ENCODE measurements at places on chromosomes 1 and 21.

GRCh38 chr1:212212906-212213305 is 72.3 kb upstream of the PPP2R5A start:
- DNase-seq, result no peak

GRCh38 chr21:14616380-14617039 is 70.4 kb upstream of the SAMSN1 start:
- no peak for DNase-seq

GRCh38 chr1:237411621-237412020 is 369.6 kb downstream of the RYR2 start:
- peak; percentile 6 for DNase-seq

DNA sequence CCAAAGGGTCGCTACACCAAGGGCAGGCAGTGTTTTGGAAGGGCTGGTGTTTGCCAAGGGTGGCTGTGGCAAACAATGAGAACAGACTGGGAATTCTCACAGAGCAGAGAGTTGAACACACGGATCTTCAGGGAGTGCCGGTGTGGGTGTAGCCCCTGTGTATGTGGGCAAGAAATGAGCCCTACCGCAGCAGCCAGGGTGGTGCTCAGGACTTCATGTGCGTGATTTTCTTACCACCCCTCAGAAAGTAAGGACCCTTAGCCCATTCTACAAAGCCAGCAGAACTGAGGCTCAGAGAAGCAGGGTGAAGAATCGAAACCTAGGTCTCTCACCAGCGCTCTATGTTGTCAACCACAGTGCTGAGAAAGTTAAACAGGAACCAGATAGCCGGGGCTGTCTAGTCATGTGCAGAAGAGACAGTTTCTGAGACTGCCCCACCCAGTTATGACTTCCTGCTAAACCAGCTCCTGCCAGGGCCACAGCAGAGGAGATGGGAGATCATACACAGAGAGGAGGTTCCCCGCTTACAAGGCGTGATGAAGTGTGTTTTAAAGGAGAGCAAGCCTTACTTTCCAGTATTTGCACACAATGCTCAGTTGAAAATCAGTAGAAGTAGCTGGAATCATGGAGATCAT is 21.9 kb upstream of the MORC3 start:
- DNase-seq, result peak; percentile 84

- DNase-seq, result no peak
These were observed 103.1 kb upstream of the KAZN start for GRCh38 chr1:14495381-14495780.

GRCh38 chr1:109268431-109269211 is 14.3 kb downstream of the PSRC1 start:
- no peak for DNase-seq

DNA sequence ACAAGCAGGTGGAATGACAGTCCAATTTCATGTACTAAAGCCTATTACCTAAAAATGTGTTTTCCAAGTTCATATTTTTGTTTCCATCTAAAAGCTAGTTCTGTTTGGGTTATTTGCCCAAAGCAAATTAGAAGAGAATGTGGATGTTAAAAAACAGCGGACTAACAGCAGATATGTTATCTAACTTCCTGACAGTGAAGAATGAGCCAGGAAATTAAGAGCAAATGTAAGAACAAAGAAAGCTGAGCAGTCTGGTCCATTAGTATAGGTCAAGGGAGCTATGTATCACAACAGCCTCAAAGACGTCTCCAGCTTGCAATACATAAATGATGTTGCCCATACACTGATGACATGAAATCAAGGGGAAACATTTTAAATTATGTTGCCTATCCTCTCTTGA is 145.5 kb upstream of the PLD5 start:
- DNase-seq, result no peak

DNA sequence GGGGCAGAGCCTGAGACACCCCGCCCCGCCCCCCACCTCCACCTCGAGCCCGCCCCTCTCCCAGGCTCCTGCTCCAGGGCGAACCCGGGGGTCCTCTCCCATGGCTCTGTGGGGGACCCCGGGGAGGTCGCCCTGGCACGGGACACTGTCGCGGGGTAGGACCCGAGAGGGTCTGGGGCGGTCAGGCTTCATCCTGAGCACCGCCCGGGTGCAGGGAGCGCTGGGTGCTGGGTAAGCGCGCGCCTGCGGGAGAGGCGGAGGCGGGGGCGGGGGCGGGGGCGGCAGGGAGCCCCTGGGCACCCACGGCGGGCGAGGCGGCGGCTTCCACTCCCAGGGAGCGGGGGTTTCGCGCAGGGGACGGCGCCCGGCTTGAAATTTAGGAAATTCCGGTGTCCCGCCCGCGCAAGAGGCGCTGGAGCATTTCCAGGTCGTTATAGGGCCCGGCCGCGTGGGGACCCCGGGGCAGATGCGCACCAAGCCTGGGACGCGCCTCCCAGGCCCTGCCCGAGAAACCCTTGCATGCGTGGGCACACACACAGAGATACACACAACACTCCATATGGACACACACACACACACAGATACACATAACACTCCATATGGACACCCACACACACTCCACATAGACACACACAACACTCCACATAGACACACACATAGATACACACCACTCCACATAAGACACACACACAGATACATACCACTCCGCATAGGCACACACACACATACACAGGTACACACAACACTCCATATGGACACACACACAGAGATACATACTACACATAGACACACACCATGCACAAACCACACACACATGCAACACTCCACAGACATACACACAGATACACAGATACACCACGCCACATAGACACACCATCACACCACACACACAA is 48.7 kb upstream of the SLC19A1 start:
- peak; percentile 21 for DNase-seq

DNA sequence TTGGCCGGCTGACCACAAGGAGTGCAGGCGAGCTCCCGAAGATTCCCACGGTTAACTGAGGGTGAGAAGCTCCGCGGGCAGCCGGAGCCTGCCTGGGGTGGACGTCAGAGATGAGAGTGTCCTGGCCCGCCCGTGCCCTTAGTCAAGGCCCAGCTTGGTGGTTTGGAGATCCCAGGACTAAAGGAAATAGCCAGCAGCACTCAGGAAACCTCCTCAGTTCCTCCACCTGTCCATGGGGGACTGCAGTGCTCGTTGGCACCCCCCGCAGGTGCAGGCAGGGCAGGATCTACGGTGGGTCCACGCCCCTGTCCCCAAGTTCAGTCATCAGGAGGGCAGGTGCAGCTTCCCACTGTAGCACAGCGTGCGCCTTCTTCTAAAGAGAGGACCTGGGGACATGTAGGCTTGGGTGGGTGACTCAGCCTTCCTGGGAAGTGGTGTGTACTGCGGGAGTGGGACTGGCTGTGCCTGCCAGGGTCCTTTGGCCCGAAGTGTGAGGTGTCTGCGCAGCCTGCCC is 32.5 kb downstream of the SLX9 start:
- DNase-seq, result no peak

DNA sequence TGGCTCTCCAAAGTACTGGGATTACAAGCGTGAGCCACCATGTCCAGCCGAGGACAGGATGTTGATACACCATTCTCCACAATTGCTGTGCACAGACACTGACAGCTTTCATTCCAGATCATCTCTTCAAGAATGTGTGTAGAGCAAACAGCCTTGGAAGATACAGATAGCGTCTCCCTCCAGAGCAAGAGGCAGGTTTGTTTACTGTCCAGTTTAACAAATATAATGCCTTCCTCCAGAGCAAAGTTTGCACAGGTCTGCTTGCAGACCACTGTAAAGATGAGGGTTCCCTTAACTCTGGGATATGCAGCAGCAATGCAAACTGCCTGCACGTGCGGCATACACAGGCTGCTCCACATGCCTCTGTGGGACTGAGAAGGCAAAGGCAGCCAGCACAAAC is 4.6 kb downstream of the TMPRSS3 start:
- no peak for DNase-seq

GRCh38 chr1:208209286-208209685 is 34.9 kb downstream of the PLXNA2 start:
- no peak for DNase-seq

GRCh38 chr1:162599451-162599850 is 32.8 kb upstream of the DDR2 start:
- DNase-seq, result no peak

GRCh38 chr1:97636941-97637340 is 283.9 kb downstream of the DPYD start:
- DNase-seq, result no peak

- DNase-seq, result no peak
These were observed 34.4 kb upstream of the NRDC start for GRCh38 chr1:51912881-51913280.

GRCh38 chr1:165787741-165788140 is 19.1 kb upstream of the TMCO1 start:
- DNase-seq, result no peak

- no peak for DNase-seq
These were observed 935.2 kb downstream of the PLA2G4A start for GRCh38 chr1:187763976-187764375.
